ENCODE measurements at places on chromosomes 3 and 15.

- DNase-seq: no peak
Observed at GRCh38 chr3:156725682-156726081, 51.3 kb downstream of the TIPARP start.

GRCh38 chr3:69406163-69406562 lies 20.3 kb upstream of the FRMD4B start:
- DNase-seq: no peak

DNA sequence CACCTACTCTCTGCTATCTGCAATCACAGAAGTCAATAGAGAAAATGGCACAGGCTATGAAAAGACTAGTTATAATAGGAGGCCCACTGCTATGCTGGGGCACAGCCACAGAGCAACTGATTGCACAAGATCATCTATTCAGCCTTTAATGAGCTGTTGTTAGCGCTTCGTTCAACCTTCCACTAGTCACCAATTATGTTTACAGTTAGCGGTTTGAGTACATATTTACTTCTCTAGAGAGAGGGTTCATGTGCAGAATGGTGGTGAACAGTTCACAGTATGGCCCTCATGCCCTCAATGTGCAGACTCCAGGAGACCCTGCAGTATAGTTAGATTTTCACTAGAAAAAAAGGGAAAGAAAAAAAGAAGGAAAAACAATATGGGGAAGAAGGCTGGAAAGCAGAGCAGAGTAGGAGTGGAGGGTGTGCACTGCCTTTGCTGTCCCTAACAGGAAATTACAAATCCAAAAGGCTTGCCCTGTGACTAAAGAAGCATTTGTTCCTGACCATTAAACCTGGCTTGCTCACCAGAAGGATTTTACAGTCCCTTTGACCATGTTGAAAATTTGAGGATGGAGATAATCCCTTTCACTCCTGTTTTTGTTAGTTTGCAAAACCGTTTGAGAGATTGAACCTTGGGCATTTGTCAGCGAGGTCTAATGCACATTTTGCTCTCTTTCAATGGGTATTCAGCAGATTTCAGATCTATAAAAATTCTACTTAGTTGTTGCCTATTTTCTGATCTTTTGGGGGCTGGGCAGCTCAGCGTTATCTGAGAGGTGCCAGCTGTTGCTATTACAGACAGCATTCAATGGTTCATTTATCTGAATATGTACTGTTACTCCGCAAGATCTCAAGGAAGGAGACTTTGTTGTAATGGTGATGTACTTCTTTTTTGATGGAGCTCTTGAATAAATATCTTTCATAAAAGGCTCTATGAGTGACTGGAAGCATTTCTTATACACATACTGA lies 296.1 kb downstream of the LSAMP start:
- DNase-seq: no peak

GRCh38 chr3:129015388-129016105 lies 14.4 kb downstream of the EFCC1 start:
- no peak for DNase-seq

DNA sequence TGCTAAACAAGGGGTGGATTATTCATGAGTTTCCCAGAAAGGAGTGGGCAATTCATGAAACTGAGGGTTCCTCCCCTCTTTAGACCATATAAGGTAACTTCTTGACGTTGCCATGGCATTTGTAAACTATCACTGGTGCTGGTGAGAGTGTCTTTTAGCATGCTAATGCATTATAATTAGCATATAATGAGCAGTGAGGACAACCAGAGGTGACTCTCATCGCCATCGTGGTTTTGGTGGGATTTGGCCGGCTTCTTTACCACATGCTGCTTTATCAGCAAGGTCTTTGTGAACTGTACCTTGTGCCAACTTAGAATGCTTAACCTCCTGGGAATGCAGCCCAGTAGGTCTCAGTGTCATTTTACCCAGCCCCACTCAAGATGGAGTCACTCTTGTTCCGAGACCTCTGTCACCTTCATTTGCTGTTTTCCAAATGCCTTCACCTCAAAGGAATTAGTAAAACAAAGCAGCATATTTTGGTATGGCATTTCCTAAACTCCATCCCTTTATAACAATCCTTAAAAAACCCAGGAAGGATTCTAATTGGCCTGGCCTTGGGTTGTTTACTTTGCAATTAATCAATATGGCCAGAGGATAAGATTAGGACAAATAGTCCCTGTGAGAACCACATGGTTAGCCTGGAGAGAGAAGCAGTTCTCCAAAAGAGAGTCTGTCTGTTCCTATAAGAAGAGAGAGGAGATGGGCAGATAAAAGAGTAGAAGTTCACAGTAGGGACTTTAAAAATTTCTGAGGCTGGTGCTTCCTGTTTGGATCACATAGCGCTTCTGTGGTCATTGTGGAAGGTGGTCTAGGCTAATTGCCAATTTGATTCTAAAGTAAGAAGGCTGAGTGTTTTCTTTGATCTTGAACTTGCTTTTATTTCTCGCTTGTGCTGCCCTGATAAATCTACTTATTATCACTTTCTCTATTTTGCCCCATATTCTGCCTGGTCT lies 155.2 kb upstream of the EOMES start:
- DNase-seq: no peak

DNA sequence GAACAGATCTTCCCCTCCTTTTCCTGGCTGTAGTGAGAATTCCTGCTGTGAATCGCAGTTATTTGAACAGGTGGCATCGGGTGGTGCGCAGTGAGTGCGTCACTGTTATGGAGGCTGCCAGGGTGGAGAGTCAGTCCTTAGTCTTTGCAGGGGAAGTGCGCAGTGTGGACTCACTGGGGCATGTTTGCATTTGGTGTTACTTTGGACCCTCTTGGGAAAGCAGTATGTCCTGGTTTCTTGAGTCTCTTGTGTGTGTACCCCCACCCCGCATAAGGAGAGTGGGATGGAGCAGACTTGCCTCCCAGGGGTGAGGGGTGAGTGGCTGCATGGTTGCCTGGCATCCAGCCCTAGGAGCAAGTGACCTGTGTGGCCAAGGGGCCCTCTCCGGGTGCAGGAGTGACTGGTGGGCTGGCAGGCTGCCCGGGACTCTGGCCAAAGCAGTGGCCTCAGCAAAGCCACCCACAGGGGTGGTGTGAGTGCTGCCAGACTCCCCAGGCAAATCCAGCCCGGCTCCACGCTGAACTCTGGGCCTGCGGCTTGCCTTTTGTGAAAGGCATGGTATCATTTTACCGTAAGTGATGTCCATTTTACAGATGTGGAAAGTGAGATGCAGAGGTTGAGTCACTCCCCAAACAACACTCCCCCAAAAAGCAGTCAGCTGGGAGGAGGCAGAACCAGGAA lies 46.4 kb downstream of the DNASE1L3 start:
- no peak for DNase-seq

DNA sequence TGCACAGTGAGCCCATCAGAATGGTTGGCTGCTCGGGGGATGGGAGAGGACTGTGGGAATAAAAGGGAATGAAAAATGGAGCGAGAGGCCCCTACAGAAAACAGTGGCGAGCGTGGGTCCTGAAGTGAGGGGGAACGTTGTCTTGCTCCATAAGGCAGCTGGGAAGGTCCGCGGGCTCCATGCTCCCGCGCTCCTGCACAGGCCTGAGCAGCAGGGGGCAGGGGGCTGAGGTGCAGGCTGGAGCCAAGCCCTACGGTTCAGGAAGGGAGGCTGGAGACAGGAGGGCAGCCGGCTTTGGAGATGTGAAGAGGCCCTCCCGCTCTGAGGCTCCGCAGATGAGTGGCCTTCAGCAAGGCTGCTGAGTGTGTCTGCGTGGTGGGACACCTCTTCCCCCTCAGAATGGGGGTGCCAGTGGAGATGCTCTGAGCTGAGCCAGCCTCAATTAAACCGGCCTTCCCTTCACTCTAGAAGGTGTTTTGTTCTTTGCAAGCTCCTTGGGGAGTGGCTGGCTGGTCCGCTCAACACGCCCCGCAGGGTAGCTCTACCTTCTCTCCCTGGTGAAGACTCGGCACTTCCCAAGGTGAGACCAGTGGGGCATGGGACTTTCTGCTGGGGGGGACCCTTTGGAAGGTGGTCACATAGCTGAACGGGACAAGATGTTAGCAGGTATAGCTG lies 208.0 kb downstream of the XXYLT1 start:
- DNase-seq: no peak

GRCh38 chr3:107942244-107942643 lies 148.6 kb downstream of the CD47 start:
- DNase-seq: peak; percentile 69
